ENCODE measurements at places on chromosomes 1 and 21.

GRCh38 chr1:47323599-47324031 lies 9.7 kb upstream of the STIL start:
- no peak for DNase-seq

GRCh38 chr1:30692948-30693301 lies 30.5 kb downstream of the MATN1 start:
- no peak for DNase-seq

DNA sequence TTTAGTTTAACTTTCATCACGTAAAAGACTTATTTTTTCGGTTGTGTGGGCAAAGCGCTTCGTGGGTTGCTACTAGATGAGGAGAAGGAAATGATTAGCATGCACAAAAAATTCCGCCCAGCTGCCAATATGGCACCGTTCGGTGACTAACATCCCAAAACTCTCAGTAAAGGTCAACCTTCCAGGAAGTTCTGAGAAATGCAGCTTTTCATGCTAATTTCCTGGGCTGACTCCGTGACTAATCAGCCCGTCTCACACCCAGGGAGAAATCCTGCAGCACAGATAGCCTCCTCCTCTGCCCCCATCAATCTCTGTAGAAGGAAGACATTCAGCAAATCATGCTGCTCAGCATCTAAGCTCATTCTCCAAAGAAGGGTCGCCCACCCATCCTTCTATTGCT lies 34.1 kb downstream of the TMCO4 start:
- DNase-seq, result no peak

GRCh38 chr1:151947140-151947539 lies 37.8 kb upstream of the THEM4 start:
- DNase-seq, result no peak

DNA sequence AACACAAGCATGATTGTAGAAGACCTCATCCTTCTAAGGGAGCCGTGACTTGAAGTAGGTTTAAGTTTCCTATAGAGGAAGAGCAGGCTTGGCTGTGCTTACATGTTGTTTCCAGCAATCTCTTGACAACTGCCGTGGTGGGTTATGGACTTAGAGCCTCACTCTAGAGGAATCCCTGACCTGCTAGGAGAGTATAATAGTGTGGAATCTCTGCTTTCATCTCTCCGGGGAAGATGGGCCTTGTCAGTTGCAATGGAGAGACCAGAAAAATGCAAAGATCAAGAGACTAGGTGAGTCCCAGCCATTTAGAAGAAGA lies 137.6 kb downstream of the MIS18A start:
- DNase-seq, result no peak

- DNase-seq, result no peak
Measured at GRCh38 chr1:7821282-7821681, 31.6 kb downstream of the UTS2 start.

DNA sequence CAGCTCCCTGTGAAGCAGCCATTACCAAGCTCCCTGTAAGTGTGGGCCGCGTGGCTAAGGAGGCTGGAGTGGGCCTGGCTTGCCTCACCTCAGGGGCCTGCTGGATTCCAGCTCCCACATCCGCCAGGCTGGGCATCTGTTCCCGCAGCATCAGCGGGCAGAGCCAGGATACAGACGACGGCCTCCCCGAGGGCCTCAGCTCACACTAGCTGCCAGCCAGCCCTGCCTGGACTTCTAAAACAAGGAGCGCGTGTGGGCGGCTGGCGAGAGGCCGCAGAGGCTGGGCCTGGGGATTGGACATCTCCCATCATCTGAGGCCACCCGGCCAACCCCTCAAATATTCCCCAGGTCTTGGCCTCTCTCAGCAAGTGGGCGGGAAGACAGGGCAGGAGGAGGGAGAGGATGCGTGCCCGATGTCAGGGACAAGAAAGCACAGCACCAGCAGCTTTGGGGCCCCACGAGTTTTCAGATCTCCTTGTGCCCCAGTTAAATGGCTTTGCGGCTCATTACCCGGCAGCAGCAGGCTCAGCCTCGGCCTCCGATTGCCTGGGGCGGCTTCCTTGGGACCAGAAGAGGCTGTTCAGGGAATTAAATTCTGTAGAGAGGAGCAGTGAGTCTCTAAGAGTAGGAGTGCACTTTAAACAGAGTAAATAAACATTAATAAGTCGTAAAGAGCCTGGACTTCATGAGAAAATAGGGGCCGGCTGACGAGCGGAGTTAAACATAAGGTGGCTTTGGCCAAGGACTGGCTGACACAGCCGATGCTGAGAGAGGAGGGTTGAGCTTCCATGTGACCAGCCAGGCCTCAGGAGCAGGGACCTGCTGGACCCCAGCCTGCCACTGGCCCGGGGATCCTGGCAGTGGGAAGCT lies 208.9 kb upstream of the C1orf174 start:
- DNase-seq, result no peak

GRCh38 chr1:209808059-209808581 lies 2.2 kb upstream of the IRF6 start:
- no peak for DNase-seq

DNA sequence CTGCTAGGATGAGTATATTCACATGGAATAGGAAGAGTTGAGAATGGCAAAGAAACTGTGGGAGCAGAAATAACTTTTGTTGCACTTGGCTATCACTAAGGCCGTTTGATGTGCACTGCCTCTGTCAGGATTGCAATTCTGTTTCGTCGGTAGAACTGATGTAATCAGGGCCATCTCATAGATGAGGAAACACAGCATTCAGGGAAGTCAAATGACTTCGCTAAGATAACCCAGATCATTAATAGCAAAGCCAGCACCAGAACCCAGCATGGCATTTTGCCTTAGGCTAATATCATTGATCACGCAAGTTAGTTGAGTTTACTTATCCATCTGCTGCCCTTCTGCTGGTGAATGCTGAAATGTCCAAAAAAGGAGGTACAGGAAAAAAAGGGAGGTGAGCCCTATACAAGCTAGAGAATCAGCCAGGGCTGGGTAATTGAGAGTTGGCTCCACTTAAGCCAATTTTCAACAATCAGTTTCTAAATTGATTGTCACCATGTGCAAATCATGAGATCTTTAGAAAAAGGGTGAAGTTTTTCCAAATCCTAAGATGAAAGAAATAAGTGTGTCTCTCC lies 7.6 kb downstream of the RASSF5 start:
- no peak for DNase-seq

DNA sequence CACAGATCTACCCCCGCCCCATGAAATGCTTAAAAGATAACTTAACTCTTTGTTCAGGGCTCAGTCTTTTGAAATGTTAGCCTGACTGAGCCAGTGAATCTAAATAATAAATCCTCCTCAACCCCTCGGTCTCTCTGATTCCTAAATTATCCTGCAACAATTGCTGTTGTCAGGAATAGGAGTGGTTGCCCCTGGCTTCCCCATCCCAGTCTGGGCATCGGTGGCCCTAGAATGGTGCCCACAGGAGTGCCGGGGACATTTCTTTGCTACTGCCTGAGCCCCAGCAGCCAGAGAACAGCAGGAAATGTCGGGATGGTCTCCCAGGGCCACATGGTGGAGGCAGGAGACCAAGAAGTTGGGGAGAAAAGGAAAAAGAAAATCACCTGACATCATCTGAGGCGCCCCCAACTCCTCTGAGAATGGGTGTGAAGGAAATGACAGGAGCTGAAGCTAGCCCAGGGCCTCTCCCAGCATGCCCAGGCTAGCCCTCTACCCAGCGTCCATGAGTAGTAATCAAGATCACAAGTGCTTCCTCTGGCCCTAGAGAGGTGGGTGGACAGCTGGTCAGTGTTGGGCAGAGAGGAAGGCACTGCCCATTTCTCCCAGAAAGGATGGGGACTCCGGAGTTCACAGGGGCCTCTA lies 1.6 kb downstream of the PADI4 start:
- no peak for DNase-seq

Data from stimulated activated CD8-positive, alpha-beta memory T cell treated with anti-CD3 and anti-CD28 coated beads, Interleukin-12 subunit alpha, Interleukin-12 subunit beta, amount 100 ng/mL, for 1 hour (primary cell).